ENCODE measurements at places on chromosomes 3 and 15.

DNA sequence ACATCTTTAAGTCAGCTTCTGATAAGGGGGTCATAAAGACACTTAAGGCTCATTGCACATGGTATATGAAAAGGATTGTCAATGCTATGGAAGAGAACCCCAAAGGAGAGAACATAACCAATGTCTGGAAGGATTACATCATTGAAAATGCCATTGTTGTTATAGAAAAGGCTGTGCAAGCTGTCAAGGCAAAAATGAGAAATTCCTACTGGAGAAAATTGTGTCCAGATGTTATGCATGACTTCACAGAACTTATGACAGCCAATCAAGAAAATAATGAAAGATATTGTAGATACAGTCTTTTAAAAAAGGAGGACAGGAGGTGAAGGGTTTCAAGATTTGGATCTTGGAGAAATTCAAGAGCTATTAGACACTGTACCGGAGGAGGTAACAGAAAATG is 96.3 kb upstream of the MBNL1 start:
- no peaks in the 10 kb centered on the region for H3K4me1 ChIP-seq
- H3K27ac ChIP-seq: no peak overlapping the region
- H3K4me3 ChIP-seq: no peak overlapping the region
- DNase-seq: no peak
- H3K36me3 ChIP-seq: no peaks in the 10 kb centered on the region
- H3K27me3 ChIP-seq: no peaks in the 10 kb centered on the region

GRCh38 chr15:98226578-98226977 is 266.1 kb downstream of the ARRDC4 start:
- H3K36me3 ChIP-seq: no peaks in the 10 kb centered on the region
- H3K27me3 ChIP-seq: no peaks in the 10 kb centered on the region
- no peak overlapping the region for H3K27ac ChIP-seq
- no peak overlapping the region for H3K4me3 ChIP-seq
- H3K4me1 ChIP-seq: no peaks in the 10 kb centered on the region

GRCh38 chr3:18901571-18901970 is 246.7 kb upstream of the KCNH8 start:
- no peak for DNase-seq
- no peak overlapping the region for H3K4me3 ChIP-seq
- H3K36me3 ChIP-seq: no peaks in the 10 kb centered on the region
- no peaks in the 10 kb centered on the region for H3K4me1 ChIP-seq

- no peaks in the 10 kb centered on the region for H3K36me3 ChIP-seq
- H3K4me3 ChIP-seq: no peak overlapping the region
- no peak overlapping the region for H3K27ac ChIP-seq
- DNase-seq: no peak
- H3K4me1 ChIP-seq: no peaks in the 10 kb centered on the region
Observed at GRCh38 chr3:105880681-105881290, 12.0 kb upstream of the CBLB start.

- no peak overlapping the region for H3K4me3 ChIP-seq
- no peak for DNase-seq
- H3K27me3 ChIP-seq: no peaks in the 10 kb centered on the region
- H3K36me3 ChIP-seq: no peaks in the 10 kb centered on the region
- H3K27ac ChIP-seq: no peak overlapping the region
Observed at GRCh38 chr3:57737840-57738239, 18.3 kb upstream of the SLMAP start.

GRCh38 chr3:58004973-58005372 is 3.2 kb upstream of the FLNB start:
- no peak overlapping the region for H3K27ac ChIP-seq
- no peaks in the 10 kb centered on the region for H3K27me3 ChIP-seq

DNA sequence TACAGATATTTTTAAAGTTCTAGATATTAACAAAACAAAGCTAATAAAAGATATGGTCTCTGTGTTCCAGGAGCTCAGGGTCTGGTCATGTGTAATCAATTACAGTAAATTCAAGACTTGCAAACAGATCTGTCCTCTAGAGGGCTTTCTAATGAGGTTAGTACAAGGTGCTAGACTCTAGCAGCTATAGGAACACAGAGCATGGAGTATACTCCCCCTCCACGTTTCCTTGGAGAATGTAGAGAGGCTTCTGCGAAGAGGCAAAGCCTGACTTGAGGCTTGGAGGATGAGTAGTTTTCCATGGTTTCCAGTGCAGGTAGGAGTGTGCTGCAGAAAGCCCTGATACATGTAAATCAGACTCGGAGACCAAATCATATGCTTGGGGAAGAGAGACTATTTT is 32.7 kb upstream of the DLG1 start:
- no peaks in the 10 kb centered on the region for H3K4me1 ChIP-seq
- DNase-seq: no peak
- H3K27me3 ChIP-seq: no peaks in the 10 kb centered on the region
- no peaks in the 10 kb centered on the region for H3K36me3 ChIP-seq
- no peak overlapping the region for H3K4me3 ChIP-seq
